ENCODE measurements at places on chromosomes 13 and 19.

DNA sequence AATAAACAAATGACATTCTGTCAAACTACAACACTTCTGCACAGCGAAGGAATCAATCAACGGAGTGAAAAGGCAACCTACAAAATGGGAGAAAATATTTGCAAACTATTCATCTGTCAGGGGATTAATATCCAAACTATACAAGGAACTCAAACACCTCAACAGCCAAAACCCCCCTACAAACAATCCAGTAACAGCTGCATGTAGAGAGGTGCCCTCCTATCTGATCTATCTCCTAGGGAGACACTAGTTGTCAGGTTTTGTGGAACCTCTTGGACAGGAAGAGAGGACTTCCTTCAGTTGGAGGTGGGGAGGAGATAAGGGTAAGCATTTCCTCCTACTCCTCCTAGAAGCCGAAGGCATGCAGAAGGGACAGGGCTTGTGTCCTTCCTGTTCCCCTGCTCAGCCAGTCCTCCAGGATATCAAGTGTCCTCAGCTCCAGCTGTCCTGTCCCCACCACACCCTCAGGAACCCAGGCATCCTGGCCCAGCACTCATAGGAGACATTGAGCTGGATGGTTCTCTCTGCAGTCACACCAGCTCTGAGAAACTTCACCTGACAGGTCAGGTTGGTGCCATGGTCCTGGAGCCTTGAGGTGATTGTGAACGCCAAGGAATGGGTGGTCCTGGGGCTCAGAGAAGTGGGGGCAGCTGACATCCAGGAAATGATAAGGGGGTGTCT lies 9.8 kb upstream of the SIGLEC8 start:
- no peak for DNase-seq

- DNase-seq = no peak
Measured at GRCh38 chr19:17061205-17061604, 14.0 kb downstream of the HAUS8 start.

DNA sequence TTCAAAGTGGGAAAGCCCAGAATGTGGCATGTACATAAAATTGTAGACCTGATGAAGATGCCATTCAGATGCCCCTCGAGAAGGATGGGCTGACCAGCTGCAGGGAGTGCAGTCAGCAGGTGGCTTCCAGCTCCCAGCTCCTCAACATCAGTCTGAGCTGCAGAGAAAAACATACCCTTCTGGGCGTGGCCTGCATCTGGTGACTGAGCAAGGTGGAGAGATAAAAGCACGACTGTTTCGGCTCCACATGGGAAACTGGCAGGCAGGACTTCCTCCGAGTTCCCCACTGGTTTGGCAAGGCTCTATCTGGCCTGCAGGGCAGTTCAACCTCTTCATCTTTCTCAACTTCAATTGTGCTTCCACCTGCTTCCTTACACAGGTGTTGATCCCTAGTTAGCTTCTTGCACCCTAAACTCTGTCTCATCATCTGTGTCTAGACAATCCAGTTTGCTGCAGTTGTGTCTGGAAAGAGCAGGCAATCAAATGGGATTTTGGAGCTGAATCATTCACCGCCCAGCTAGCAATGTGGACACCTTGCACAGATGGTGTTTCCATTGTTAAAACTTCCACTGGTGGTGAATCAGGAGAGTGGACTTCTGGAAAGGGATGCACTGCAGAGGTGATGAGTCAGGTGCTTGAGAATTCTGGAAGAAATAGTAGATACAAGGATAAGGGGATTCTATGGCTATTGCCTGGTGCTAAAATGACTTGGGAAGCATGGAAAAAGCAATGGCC lies 56.8 kb downstream of the POLR1D start:
- DNase-seq = no peak

DNA sequence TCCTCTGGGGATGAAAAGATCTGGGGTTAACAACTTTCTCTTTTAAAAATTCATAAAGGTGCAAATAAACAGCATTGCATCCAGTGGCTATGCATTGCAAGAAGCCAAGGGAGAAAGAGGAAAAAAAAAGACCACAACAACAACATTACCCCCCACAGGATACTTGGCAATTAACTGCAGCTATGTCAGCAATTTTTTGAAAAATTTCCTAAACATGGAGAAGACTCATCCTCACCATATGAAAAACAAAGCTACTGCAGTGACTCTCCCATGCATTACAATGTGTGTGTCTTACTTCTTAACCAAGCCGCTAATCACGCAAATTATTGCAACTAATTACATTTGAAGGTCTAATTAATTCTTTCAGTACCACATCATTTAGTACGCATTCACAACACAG lies 309.8 kb upstream of the ZNF507 start:
- DNase-seq = no peak

GRCh38 chr13:47845981-47846380 lies 155.1 kb downstream of the SUCLA2 start:
- no peak for DNase-seq

- no peak for DNase-seq
Measured at GRCh38 chr13:112072534-112073244, 5.7 kb downstream of the SOX1 start.

- no peak for DNase-seq
Measured at GRCh38 chr13:44425815-44426078, 52.1 kb downstream of the SERP2 start.

DNA sequence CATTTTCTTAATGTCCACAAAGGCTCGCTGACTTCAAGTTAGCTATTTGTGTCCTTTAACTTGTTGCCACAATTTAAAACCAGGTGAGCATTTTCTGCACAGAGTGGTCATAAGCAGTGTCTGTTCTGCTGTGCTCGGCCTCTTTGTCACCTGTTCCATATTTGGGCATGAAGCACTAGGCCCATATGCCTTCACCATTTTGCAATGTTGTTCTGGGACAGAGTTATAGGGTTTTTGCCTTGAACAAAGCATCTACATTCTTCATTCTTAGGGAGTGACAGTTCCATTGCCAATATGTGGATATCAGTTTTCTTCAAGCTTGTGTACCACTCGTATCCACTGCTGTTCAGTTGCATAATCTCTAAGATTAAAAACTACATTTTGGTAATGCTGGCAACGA lies 56.1 kb downstream of the LRCH1 start:
- DNase-seq = no peak

- no peak for DNase-seq
Measured at GRCh38 chr13:77267362-77267761, 59.5 kb downstream of the MYCBP2 start.

GRCh38 chr13:38883783-38884182 lies 106.8 kb downstream of the STOML3 start:
- DNase-seq = no peak

DNA sequence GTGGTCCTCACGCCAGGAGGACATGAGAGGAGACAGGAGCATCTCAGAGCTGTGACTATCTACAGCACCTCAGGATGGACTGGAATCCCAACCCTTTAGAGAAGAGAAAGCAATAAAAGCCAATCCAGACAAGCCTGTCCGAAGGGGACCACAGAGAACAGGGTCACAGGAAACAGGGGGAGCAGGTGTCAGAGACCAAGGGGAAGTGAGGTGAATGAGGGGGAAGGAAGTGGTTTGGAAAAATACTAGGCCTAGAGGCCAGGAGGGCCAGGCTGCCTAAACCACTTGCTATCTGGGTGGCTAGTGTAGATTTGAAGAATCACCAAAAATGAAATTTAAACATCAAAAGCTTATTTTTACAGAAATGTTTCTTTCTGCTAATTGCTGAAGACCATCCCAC lies 16.2 kb downstream of the TMTC4 start:
- no peak for DNase-seq

GRCh38 chr19:55355213-55355821 lies 798 bp upstream of the COX6B2 start:
- no peak for DNase-seq

- DNase-seq = no peak
Measured at GRCh38 chr13:110916301-110917142, 1.7 kb upstream of the ANKRD10 start.

DNA sequence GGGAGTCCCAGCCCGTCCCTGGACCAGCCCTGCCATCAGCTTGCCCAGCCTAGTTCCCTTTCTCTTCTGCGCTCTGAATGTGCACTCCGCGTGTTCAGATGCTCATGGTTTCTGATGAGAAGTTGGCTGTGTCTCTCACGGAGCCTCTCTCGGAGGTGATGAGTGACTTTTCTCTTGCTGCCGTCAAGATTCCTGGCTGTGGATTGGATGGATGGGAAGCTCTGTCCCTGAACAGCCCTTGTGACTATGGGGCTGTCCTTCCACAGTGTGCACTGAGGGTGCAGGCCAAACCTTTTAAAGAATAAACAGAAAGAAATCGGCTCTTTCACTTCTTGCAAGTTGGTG lies 24.4 kb downstream of the WTIP start:
- DNase-seq = no peak

GRCh38 chr19:16587833-16588823 lies 15.9 kb upstream of the SLC35E1 start:
- no peak for DNase-seq

- DNase-seq = no peak
Measured at GRCh38 chr19:17753976-17754375, 2.7 kb downstream of the FCHO1 start.
